ENCODE measurements at places on chromosomes 1 and 21.

- DNase-seq = no peak
These were observed 4.7 kb downstream of the CRB1 start for GRCh38 chr1:197272791-197273190.

GRCh38 chr1:26274801-26275425 is 5.0 kb upstream of the SH3BGRL3 start:
- no peak for DNase-seq

DNA sequence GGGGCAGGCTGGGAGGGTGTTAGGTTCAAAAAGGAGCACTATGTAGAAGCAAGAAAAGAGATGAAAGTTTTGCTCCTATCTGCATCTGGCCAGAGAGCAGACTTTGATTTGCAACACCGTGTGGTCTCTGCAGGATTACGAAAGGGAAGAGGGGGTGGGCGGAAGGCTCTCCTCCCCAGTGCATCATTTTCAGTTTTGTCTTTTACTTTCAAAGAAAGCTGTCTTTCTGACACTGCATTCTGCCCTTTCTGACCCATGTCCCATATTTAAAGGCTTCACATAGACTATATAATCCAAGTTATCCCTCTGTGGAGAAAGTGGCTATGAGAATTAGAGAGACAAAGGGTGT is 126.5 kb downstream of the RHOU start:
- no peak for DNase-seq

- DNase-seq = peak; percentile 3
These were observed 773 bp upstream of the DDX59 start for GRCh38 chr1:200670242-200671118.

DNA sequence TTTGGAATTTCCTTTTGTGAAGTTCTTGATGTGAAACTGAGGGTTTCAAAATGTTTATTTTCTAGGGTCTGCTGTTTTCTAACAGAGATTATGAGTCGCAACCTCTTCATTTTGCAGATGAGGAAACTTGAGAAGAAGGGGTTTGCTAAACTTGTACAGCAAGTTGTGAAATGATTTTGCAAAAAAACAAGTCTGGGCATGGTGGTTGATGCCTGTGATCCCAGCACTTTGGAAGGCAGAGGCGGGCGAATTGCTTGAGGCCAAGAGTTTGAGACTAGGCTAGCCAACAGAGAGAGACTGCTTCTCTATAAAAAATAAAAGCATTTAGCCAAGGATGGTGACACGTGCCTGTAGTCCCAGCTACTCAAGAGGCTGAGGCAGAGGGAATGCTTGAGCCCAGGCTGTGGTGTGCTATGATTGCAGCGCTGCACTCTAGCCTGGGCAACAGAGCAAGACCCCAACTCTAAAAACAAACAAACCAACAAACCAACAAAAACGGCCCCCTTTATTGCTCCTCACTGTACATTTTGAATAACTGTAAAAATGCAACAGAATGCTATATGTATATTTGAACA is 9.9 kb downstream of the TRIM67 start:
- DNase-seq = no peak

- DNase-seq = no peak
These were observed 8.5 kb upstream of the CTRC start for GRCh38 chr1:15429701-15430149.

DNA sequence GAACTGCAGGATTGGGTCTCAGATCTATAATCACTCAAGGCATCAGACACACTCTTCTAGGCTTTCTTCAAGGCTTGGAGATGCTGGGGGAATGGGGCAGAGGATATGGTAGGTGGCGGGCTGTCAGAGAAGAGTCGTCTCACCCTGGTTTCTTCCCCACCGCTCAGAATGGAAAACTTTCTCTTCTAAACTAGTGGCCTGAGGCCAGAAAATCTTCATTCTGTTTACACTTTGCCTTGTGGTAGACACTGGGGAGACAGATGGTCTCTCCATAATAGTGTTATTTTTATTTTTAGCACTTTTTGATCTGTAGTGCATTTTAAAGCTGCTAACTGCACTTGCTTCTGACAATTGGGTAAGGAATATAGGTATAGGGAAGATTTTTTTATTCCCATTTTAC is 2.6 kb downstream of the PRELP start:
- DNase-seq = no peak

- no peak for DNase-seq
These were observed 9.8 kb downstream of the RGS18 start for GRCh38 chr1:192167911-192168700.

GRCh38 chr1:20153000-20153418 is 13.9 kb downstream of the PLA2G2F start:
- DNase-seq = no peak

DNA sequence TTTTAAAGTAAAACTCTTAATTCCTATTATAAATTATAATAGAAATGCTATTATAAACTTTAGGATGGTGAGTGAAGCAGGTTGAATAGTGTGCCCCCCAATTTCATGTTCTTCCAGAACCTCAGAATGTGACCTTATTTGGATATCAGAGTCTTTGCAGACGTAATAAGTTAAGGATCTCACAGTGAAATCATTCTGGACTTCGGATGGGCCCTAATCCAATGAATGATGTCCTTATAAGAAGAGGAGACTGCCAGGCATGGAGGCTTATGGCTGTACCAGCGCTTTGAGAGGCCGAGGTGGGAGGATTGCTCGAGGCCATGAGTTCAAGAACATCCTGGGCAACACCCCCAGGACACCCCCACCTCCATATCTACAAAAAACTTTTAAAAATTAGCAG is 9.4 kb upstream of the MT1HL1 start:
- DNase-seq = no peak

DNA sequence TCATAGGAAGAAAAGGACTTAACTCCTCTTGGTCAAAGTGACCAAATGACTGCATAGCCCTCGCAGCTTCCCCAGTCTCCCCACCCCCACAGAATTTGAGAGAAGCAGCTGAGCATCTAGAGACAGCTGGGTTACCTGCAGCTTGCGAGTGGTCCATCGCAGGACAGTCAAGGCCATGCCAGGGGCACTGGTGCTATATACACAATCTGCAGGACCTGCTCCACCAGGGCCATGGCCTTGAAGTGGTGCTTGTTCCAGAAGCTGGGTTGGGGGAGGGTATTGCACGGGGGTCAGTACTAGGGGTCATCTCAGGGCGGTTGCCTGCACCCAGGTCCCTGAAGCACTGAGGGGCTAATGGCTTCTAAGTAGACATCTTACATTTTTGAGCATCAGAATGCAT is 10.4 kb downstream of the MRTO4 start:
- DNase-seq = no peak

DNA sequence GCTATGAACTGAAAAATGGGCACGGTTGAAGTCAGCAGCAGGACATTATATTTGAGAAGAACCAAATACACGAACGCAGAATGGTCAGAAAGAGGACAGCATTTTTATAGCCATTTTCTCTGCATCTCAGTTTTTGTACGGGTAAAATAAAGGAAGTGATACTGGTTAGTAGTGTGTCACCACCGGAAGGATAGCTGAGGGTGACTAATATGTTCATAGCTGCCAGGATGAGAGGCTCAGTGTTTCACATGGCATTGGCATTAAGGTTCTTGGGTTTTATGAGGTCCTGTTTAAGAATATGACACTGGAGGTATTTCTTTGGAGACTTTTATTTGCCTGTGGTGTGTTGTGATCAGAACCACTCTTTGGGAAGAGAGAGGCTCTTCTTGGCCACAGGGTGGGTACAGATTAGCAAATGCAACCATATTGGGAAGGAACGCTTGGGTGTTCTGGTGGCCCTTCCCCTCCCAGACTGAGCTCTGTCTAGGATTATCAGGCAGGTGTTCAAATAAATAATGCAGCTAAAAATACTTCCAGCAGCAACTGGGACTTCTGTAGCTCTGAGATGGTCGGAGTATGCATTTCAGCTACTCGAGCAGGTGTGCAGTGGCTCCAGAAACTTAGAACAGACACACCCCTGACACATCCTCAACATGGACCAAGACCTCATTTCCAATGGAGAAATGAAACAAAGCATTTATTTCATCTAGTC is 158.2 kb downstream of the PBX1 start:
- no peak for DNase-seq

DNA sequence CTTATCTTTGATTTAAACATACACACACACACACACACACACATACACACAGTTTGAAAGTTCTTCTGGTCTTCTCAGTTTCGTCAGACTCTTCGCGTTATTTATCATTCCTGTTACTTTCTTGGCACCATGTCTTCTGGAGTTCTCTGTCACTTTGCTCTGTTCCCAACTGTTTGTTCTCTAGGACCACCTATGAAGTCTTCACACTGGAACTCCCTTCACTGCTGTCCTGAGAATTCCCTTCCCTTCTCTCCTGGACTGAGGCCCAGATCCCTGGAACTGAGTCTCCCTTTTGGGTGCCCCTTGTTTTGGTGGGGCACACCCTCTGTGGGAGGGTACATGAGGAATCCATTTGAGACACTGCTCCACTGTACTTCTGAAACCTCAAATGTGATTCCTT is 30.5 kb downstream of the ALG14 start:
- no peak for DNase-seq

DNA sequence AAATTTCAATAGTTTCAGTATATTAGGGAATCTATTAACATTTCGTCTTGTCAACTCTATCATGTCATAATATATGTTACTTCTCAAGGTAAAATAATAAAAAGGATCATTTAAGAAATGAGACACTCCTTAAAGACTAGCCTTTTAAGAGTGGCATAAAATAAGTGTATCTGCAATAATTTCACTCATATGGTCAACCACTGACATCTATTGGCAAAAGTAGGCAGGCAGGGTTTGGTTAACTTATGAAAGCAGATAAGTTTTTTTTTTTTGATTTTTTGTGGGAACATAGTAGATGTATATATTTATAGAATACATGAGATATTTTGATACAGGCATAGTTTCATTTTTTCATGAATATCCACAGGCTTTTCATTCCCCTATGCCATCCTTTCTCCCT is 5.5 kb upstream of the RGS21 start:
- no peak for DNase-seq

DNA sequence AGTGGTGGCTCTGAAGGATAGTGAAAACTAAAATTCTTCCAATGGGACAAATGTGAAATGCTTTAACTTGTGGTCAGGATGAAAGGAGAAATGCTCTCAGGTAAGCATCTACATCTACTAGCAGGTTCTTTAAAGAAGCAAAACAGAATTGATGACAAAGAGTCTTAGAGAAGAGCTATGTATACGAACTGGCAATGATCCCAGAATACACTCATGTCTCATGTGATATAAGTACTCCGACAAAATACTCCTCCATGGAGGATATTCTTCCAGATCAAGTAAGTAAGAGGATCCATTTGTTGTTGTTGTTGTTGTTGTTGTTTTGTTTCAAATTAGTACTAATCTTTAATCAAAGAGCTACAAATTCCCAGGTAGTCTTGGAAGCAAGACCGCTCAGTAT is 174.0 kb upstream of the ATP1B1 start:
- DNase-seq = no peak

DNA sequence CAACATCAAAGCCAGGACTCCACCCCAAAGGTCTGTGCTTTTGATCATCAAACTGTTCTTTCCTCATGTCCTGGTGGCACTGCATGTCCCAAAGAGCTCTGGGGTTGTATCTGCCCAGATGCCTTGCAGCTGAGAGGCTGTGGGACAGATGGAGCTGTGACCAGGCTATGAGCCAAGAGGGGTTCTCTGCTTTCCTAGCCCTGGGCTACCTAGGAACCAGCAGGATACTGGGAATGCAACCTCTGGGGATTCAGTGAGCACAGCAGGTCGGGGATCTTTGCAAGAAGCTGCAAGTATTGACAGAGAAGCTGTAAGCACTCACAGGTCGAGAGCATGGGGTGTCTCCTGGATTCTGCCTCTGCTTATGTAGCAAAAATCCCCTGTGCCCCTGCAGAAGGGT is 186.6 kb downstream of the GRIK3 start:
- DNase-seq = no peak

- no peak for DNase-seq
These were observed 383.6 kb downstream of the PLA2G4A start for GRCh38 chr1:187212377-187212776.

- DNase-seq = no peak
These were observed 25.3 kb upstream of the EFHD2 start for GRCh38 chr1:15384301-15384901.

DNA sequence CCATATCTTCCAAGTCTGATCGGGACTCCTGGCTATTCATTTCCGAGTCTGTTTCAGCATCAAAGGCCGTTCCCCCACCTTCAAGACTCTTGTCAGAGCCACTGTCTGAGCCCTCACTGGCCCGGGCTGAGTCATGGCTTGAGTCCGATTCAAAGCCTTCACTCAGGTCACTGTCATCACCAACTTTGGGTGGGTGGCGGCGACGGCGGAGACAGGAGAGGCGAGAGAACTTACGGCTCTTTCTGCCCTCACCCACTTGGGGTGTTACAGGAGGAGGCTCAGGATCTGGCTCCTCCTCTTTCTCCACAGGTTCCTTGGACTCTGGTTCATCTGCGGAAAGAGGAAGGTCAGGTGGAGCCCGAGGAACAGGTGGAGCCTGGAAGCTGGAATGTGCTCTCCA is 16.6 kb downstream of the SMG5 start:
- no peak for DNase-seq

DNA sequence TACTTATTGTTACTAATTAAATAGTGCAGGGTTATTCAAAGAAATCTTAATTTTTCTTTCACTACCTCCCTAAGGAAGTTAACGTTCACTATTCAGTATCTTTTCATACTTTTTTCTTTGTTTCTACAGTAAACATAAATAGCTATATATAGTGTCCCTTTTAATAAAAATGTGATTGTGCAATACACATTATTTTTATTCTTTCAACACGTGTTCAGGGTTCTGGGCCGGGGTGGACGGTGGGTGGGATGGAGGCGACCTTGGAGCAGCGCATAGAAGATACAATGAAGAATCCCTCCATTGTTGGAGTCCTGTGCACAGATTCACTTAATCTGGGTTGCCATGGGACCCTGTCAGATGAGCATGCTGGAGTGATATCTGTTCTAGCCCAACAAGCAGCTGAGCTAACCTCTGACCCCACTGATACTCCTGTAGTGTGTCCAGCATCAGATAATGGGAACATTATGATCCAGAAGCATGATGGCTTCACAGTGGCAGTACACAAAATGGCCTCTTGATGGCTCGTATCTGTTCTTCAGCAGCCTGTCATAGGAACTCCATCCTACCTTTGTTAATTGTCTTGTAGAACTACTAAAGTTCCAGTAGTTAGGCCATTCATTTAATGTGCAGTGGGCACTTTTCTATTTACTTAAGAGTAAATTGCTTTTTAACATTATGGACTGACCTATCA is 155.9 kb upstream of the L1TD1 start:
- DNase-seq = no peak

DNA sequence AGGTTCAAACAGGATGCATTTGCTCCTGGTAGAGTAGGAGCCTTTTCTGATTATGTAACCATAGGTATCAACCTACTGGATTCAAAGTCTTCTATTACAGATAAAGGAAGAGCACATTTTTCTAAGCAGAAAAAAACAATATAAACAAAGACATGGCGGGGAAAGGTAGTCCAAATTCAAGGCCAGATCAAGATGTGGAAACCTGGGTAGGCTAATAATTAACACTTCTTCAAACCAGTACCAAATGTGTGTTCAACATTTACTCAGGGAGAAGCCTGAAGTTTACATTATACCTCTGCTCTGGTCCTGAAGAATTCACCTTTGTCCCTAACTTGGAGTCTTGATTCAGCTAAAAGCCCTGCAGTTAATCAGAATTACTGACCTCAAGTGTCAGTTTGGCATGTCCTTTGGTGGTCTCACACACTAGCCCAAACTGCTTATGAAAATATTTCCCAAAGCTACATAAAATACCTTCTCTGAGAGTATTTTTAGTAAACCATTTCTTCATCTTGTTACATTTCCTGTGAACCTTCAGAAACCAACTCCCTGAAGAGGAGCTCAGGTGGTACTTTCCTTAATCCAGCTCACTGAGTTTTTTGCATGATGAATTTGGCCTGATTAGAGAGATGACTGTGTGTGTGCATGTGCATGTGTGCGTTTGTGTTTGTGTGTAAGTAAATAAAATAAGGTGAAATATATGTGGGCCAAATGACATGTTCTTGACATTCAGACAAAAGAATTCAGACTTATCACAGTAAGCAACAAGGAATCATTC is 70.2 kb downstream of the TOR3A start:
- no peak for DNase-seq
